ENCODE measurements at places on chromosomes 13 and 19.

- no peak for DNase-seq
Observed at GRCh38 chr13:25352230-25352629, 19.5 kb upstream of the ATP8A2 start.

DNA sequence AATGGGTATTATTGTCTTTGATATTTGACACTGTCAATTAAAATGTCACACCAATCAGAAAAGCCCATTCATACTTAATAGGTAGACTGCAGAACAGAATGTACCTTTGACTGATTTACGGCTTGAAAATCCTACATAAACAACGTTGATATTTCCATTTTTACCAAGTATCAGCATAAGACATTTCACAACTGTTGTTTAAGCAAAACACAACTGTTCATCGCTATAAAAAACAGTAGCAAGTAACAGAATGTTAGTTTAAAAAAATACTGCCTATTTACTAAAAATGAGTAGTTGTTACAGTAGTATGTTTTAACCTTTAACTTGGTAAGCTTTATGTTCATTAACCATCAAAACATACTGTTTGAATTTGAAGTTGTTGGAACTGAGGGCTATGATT is 1096.6 kb downstream of the PCDH17 start:
- no peak for DNase-seq

- DNase-seq: no peak
Observed at GRCh38 chr13:99690426-99691174, 189.3 kb downstream of the TM9SF2 start.

- no peak for DNase-seq
Observed at GRCh38 chr13:55761986-55762385, 1378.7 kb upstream of the PRR20A start.

GRCh38 chr13:39859898-39860297 is 204.4 kb downstream of the COG6 start:
- DNase-seq: no peak

DNA sequence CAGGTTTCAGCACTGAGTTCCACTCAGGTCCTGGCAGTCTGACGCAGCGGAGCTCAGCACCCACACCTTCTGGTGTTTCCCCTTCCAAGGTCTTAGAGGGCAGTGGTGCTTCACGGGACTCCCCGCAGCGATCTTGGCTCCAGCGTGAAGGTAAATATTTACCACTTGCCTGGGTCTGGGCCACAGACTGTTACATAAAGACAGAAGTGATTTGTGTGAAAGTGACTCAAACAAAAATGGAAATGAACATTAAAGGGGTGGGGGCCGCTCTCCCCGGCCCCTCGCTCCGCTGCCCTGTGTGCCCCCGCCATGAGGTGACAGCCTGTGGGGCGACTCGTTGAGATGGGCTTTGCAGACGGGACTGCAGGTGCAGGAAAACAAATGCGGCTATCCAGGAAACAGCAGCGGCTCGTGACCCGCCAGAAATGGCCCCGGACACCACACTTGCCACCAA is 55.0 kb downstream of the GGACT start:
- DNase-seq: no peak
